CD4-positive, alpha-beta memory T cell (primary cell): ENCODE measurements at places on chromosomes 3 and 15. TPM values are rescaled to one million over a fixed set of nuclear protein-coding genes. Genes with fewer than 3 reads are reported as not detected.

The C3orf49 gene
- total RNA-seq, result not detected

The CORO2B gene
- not detected for total RNA-seq

The TGM5 gene
- total RNA-seq, result not detected

The ANKUB1 gene
- total RNA-seq, result not detected

The TIMMDC1 gene
- total RNA-seq, result 80.9 TPM

The ITIH1 gene
- total RNA-seq, result not detected

The ABHD6 gene
- total RNA-seq, result 7.2 TPM

The PLOD2 gene
- total RNA-seq, result not detected

The SPTBN5 gene
- 2.4 TPM for total RNA-seq

The MEIS2 gene
- not detected for total RNA-seq

The GOLGA8J gene
- total RNA-seq, result 0.20 TPM

The FSD2 gene
- total RNA-seq, result not detected

The PARP15 gene
- total RNA-seq, result 74.5 TPM

The ISY1 gene
- 34.3 TPM for total RNA-seq

The FBXW12 gene
- total RNA-seq, result not detected

The USP19 gene
- 105 TPM for total RNA-seq

The ITIH3 gene
- total RNA-seq, result not detected

The LEKR1 gene
- 2.1 TPM for total RNA-seq

The KIF23 gene
- 0.20 TPM for total RNA-seq

The P2RY14 gene
- total RNA-seq, result 1.3 TPM

The MYO5C gene
- total RNA-seq, result 0.19 TPM

The GUCA1C gene
- not detected for total RNA-seq

DNA sequence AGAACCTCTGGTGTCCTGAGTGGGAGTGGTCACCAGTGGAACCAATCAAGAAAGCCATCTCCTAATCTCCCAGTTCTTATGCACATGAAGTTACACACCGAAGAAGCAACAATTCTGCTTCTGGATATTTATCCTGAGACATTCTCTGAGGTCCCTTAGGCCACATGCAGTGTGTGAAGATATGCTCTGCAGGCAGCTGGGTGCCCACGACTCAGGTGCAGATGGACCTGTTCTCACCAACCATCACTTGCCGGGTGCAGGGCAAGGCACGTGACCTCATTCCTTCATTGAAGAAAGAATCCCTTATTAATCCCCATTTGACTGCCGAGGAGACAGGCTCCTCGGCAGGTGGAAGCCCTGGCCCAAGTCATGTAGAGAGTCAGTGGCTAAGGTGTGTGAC lies 79.8 kb downstream of the WNT7A start:
- no peak for DNase-seq

- DNase-seq, result no peak
Observed at GRCh38 chr3:45536316-45536715, 58.2 kb upstream of the LIMD1 start.

GRCh38 chr15:89395461-89395871 lies 60.8 kb upstream of the POLG start:
- DNase-seq, result no peak

- no peak for DNase-seq
Observed at GRCh38 chr15:31379577-31379976, 52.9 kb downstream of the KLF13 start.

DNA sequence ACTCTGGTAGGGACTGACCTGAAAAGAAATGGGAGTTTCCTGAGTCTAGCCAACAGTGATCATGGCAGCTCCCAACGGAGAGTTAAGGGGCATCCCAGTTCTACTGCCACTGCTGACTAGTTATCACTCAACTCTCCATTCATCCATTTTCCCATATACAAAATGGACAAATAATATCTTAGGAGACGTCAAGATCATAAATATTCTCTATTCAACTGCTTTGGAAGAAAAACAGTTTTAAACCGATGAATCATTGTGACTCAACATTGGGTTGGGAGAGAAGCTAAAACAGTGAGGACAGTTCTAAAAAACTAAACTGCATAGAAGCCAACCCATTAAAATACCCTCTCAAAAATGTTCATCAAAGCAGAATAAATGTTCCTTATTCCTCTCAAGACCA lies 57.6 kb upstream of the CHRM5 start:
- DNase-seq, result no peak

DNA sequence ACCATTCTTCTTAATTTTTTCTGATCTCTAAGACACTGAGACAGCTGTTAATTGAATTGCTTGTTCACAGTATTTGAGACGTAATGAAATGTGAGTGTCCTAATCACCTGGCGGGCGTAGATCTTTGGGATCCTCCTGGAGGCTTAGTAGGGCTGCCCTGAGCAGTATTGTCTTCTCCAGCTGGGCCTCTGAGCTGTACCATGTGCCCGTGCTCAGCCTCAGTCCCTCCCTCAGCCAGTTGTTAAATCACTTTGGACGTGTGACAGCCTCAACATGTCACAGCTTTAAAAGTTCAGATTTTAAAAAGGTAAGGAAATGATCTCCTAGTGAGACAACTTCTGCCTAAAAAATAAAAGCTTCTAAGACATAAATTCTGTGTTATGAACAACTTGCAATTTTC lies 35.5 kb downstream of the IGF1R start:
- no peak for DNase-seq

DNA sequence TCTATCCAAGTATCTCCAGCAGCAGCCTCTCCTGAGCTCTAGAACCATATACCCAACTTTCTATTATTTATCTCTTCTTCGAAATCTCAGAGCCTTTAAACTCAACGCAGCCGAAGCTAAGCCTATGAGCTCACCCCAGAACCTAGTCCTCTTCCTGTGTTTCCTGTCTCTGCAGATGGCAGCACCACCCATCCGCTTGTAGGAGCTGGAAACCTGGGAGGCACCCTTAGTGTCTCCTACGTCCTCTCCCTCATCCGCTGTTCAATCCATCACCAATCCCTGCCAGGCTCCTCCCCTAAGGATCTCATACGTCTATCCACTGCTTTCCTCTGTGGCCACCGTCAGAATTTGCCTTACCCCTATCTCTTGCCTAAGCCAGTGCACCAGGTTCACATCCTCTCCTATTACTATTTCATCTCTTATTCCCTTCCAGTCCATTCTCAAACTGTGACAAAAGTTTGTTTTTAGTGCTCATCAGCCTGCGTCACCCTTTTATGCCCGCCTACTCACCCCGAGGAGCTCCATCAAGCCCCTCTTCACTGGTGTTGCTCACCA lies 9.6 kb downstream of the VGLL4 start:
- DNase-seq, result no peak

GRCh38 chr15:43243020-43243645 lies 22.3 kb upstream of the EPB42 start:
- no peak for DNase-seq

GRCh38 chr3:32373844-32374243 lies 17.8 kb upstream of the CMTM7 start:
- DNase-seq, result no peak

- peak; percentile 17 for DNase-seq
Observed at GRCh38 chr3:177320765-177321247, 123.5 kb upstream of the TBL1XR1 start.

DNA sequence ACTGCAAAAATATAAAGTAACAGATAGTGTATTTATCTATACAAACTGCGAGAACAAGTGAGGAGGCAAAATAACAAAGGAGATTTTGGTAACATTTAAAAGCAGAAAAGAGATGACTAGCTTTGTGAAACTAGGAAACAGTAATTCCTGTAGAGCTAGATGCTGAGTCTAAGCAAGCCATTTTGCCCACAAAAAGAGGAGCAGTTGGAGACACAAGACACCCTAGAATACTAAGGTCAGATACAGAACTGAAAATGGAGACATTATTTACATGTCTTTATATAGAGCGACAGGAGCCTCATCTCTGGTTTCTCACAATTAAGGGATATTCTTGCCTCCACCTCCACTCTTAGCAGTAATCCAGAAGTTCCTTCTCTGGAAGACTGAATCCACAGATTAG lies 732.4 kb upstream of the GBE1 start:
- DNase-seq, result no peak

- no peak for DNase-seq
Observed at GRCh38 chr3:105848821-105849220, 20.0 kb downstream of the CBLB start.

DNA sequence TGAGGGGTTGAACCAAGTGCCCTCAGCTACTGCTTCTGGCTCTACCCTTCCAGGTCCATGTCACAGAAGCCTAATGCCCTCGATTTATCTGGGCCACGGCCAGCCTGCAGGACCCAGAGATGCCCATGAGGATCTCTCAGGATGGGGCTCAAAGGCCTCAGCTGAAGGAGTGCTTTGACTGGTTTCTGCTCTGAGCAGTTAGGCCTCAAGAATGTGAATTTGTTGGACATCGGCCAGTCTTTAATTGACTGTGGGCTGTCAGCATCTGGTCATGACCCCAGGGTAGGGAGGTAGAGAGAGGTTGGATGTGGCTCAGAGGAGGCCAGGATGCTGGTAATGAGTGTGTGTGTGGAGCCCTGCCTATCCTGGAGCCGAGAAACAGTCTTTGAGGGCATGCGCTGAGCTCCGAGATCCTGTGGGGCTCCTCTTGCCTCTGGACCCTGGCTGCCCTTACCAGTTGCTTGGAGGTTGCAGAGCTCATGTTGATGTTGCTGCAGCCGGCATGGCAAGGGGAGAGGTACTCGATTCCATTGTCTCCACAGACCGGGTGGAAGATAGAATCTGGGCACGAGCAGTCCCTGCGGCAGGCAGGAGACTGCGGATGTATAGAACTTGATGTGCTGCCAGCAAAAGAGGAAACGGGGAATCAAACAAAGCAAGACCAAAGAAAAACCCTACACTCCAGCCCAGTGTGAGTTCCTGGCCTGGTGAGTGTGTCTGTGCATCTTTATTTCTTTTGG lies 49.1 kb upstream of the RAB6B start:
- DNase-seq, result no peak

DNA sequence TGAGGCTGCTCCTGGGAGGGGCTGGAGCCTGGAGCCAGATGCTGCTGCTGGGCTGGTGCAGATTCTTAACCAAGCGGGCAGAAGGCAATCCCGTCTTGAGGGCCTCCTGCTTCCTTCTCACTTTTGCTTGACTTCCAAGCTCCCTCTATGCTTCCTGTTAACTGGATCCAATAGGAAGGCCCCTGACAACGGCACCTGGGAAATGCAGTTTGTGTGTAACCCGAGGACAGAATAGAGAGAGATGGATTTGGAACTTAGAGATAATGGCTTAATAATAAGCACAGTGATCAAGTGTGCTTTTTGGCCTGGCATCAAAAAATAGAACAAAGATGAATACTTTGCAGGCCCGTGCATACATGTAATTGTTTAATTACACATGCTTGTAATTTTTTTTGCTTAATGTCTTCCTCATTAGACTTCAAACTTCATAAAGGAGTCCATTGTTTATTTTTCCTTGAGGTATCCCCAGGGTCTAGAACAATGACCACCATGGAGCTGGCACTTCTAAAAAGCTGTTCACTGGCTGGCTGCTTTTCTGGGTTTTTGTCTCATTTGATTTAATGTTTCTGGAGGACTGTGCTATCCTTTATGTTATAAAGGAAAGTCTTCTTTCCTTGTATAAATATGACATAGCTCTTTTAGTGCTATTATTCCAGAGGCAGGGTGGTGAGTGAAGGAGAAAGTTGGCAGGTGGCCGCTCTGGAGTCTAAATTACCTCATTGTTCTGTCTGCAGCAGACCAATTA lies 63.3 kb upstream of the MITF start:
- DNase-seq, result no peak

DNA sequence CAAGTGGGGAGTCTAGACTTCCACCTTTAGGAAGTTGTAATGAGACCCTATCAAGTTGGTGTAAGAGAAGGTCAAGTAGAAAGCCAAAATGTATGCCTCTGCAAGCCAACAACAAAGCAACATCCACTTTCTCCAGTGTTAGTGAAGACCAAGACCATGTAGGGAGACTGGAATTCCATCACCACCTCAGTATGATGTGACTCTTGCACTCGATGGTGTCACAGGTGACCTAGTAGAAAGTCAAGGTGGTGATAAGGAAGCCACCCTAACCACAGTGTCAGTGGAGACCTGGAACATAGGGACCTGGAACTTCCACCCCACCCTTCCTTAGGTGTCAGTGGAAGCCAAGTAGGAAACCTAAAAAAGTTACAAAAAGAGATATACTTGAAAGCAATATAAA lies 278.1 kb upstream of the KCNMB2 start:
- DNase-seq, result no peak

GRCh38 chr15:56631765-56632164 lies 101.5 kb downstream of the ZNF280D start:
- no peak for DNase-seq

- DNase-seq, result no peak
Observed at GRCh38 chr3:83500422-83500821, 1458.4 kb upstream of the CADM2 start.

DNA sequence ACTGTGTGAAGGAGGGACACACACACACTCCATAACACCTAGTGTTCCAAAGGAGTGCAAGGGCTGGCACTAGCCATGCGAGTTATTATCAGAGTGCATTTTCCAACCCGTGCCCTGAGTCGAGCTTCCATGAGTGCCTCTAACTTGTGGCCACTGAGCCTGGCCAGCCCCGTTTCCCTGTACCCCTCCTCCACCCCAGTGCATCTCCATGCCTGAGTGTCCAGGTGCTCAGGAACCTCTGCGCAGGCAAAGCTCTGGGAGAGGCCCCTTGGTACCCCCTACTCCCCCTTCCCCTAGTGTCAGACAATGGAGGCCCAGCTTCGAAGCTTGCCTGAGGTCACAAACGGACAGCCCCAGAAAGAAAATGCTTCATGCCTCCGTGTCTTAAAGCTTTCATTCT lies 45.2 kb upstream of the HES1 start:
- no peak for DNase-seq

- DNase-seq, result no peak
Observed at GRCh38 chr15:35115155-35115725, 30.1 kb upstream of the NANOGP8 start.

- no peak for DNase-seq
Observed at GRCh38 chr3:194285024-194285849, 65.9 kb downstream of the CPN2 start.

DNA sequence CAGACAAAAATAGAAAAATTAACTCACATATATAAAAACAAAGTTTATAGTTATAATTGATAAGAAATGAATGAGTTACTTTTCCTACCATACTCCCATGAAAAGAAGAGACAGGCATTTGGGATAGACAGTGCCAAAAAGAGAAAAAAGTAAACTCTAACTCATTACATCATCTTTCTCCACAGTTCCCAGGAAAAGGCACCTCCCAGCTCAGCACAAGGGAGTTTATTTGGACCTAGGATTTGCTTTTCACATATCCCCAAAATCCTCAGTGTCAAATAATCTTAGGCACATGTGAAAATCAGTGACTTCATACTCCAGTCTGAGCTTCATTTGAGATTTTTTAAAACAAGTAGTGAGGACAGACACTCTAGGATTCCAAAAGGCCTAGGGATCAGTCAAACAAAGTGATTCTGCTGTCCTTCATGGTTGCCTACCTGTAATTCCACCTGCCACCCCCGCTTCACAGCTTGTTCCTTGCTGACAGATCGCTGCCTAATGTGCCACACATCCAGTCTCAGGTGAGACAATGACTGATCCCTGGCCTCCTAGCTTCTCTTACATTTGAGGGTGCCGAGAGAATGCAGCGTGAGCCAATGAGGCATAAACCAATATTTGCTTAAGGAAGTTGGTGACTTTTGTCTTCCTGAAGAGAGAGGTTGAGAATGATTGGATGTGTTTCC lies 573.7 kb downstream of the TBL1XR1 start:
- DNase-seq, result no peak

- no peak for DNase-seq
Observed at GRCh38 chr3:128395500-128396162, 71.1 kb downstream of the DNAJB8 start.
